Stimulated activated CD8-positive, alpha-beta memory T cell treated with anti-CD3 and anti-CD28 coated beads, Interleukin-4, amount 100 ng/mL, for 1 hour (primary cell): ENCODE measurements at places on chromosomes 12 and 14.
A peak's percentile ranks its signal among the peaks of the same experiment; 100 is the strongest.

DNA sequence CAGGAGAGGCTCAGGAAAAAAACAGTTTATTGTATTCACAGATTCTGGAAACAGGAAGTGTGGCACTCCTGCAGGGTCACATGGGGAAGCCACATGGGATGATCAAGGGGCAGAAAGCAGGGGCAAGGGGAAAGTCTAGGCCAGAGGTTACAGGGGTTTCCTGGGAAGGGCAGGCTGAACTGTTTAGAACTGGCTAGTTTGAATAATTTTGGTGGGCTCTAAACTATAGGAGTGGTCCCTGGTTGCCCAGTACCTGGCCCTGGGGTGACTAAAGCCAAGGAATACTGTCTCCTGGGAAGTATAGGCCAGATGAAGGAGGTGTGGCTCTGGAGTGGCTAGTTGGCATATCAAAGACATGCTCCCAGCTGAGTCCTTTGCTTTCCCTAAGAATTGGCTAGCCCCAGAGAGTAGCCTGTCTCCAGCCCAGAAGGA lies 169.2 kb downstream of the SLC41A2 start:
- DNase-seq, result no peak

DNA sequence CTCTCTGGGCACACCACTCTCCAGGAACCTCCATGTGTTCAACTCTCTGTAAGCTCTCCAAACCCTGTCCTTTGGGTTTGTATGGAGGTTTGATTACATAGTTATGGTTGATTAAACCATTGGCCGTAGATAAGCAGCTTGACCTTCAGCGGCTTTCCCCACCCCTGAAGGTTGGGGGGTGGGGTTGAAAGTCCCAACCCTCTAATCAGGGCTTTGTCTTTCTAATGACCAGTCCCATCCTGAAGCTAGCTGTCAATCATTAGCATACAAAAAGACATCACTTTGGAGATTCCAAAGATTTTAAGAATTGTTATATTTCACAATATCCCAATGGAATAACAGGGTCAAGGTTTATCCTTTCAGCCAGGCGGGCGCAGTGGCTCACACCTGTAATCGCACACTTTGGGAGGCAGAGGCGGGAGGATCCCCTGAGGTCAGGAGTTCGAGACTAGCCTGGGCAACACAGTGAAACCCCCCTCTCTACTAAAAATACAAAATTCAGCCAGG lies 8.4 kb downstream of the FAM186A start:
- DNase-seq, result no peak

GRCh38 chr12:15777355-15778012 lies 11.7 kb downstream of the EPS8 start:
- no peak for DNase-seq

DNA sequence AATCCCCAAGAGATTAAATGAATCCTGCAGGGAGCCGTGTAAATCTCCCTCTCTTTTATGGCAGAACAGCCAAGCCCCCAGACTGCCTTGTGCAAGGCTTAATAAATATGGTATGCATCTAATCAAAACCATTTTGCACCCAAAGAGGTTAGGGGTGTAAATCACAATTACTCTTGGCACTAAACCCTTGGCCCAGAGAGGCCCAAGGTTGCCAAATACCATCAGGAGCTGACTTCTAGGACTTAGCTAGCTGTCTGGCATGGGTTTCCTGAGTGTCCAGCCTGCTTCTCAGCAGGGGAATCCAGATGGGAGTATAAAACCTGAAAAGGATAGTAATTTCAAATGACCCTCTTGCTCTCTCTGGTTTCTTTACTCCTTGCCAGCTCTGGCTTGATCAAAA lies 610.4 kb downstream of the MED13L start:
- no peak for DNase-seq

- DNase-seq, result no peak
These were observed 145.8 kb downstream of the TSPAN9 start for GRCh38 chr12:3222979-3223378.

DNA sequence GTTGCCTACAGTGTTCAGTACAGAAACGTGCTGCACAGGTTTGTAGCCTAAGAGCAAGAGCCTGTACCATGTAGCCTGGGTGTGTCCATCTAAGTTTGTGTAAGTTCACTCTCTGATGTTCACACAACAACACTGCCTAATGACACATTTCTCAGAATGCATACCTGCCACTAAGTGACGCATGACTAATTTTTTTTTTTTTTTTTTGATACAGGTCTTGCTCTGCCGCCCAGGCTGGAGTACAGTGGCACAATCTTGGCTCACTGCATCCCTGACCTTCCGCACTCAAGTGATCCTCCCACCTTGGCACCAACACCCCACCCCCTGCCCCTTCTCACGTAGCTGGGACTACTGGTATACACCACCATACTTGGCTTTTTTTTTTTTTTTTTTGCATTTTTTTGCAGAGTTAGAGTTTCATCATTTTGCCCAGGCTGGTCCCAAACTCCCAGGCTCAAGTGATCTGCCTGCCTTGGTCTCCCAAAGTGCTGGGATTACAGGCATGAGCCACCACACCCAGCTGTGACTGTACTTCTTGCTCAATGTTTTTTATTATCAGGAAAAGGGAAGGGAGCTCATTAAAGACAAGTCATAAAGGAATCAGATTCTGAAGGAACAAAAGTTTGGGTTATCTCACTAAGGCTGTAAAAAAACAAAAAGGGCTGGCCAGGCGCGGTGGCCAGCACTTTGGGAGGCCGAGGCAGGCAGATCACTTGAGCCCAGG lies 10.0 kb upstream of the CDC42BPB start:
- DNase-seq, result no peak

DNA sequence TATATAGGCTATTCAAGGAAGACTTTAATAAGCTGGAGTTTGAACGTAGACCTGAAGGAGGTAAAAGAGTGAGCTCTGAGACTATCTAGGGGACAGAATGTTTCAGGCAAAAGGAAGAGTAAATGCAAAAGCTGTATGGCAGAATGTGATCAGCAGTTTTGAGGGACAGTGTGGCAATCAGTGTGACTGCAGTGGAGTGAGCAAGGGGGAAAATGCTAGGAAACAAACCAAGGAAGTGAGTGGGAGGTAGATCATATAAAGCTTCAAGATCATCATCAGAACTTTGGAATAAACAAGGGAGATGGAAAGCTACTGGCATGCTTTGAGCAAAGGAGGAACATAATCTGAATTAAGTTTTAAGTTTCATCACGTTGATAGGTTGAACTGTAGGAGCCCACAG lies 67.5 kb upstream of the BTG1 start:
- DNase-seq, result no peak

DNA sequence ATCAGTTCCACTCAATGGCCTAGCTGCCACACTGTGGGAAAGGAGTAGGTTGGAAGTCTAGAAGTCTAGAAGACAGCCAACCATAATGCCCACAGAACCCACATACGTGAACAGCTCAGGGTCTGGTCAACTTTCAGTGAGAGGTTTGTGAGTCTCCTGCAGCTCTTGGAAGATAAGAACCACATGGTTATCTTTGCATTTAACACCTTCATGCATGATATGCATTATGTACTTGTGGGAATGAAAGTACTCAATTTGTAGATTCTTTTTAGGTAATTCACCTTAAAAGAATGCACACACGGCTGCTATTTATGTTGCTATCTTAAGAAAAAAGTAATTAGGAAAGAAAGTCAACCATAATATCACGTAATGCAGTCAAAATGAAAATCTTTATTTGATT lies 126.7 kb downstream of the ESRRB start:
- DNase-seq, result no peak

- DNase-seq, result no peak
These were observed 88.1 kb downstream of the BCL2L14 start for GRCh38 chr12:12158858-12159257.

GRCh38 chr12:68779280-68779679 lies 28.7 kb upstream of the MDM2 start:
- no peak for DNase-seq

DNA sequence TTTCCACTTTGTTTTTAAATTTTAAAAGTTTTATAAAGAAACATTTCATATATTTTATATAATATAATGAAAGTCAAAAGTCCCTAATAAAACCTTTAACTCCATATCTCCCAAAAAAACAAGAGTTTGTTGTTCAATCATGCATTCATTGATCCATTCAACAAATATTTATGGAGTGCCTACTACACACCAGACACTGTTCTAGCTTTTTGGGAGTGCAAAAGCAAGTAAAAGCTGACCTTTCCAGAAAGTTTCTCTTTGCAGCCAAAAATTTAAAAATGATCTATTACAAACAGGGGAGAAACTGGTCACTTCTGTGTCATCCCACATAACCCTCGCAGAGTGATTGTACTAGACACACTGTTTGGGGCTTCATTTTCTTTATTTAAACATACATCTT lies 740.0 kb upstream of the TBX3 start:
- DNase-seq, result no peak

GRCh38 chr14:56491299-56492285 lies 88.0 kb upstream of the TMEM260 start:
- DNase-seq, result no peak

GRCh38 chr14:41868396-41868795 lies 261.7 kb downstream of the LRFN5 start:
- DNase-seq, result no peak

- DNase-seq, result no peak
These were observed 62.9 kb downstream of the CCDC91 start for GRCh38 chr12:28253161-28253641.

GRCh38 chr12:70427611-70428010 lies 61.5 kb downstream of the KCNMB4 start:
- no peak for DNase-seq

- peak; percentile 42 for DNase-seq
These were observed 24.6 kb upstream of the UBC start for GRCh38 chr12:124939079-124939420.

DNA sequence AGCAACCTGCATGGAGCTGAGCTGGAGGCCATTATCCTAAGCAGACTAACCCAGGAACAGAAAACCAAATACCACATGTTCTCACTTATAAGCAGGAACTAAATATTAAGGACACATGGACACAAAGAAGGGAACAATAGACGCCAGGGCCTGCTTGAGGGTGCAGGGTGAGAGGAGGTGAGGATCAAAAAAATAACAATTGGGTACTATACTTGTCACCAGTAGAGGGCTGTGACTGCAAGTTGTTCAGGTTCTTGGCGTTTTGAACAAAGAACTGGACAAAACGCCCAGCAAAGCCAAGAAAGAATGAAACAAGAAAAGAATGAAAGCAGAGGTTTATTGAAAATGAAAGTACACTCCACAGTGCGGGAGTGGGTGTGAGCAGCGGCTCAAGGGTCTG lies 208.5 kb upstream of the NEDD1 start:
- DNase-seq, result no peak

- no peak for DNase-seq
These were observed 53.6 kb downstream of the HECTD4 start for GRCh38 chr12:112328456-112329124.

- no peak for DNase-seq
These were observed 173.7 kb downstream of the STXBP6 start for GRCh38 chr14:24875991-24876878.
